Caudate nucleus (tissue), 63 donors: ENCODE measurements at places on chromosomes 2 and 18.

GRCh38 chr2:225889452-225889851 is 489.9 kb downstream of the NYAP2 start:
- DNase-seq, result no peak

GRCh38 chr18:36471393-36471792 is 173.9 kb downstream of the FHOD3 start:
- DNase-seq, result no peak

GRCh38 chr2:17104454-17104853 is 413.8 kb downstream of the RAD51AP2 start:
- DNase-seq, result no peak

DNA sequence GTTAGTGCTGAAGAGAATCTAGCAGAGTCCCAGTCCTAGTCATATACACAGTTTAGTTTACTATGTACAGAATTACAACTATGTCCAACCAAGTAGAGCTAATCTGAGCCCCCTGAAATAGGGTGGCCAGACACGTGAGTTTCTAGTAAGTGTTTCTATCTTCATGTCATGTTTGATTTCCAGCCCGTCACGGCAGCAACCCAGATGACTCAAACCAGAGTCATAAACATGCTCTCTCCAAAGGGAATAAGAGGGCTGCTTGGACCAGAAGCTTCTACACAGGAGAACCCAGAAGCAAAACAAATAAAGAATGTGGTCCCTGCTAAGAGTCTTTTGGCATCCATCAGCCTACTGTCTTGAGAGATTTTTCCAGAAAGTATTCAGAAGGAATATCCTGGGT is 64.9 kb upstream of the WIPF1 start:
- DNase-seq, result no peak

- DNase-seq, result no peak
These were observed 66.8 kb downstream of the GRB14 start for GRCh38 chr2:164554487-164554886.

DNA sequence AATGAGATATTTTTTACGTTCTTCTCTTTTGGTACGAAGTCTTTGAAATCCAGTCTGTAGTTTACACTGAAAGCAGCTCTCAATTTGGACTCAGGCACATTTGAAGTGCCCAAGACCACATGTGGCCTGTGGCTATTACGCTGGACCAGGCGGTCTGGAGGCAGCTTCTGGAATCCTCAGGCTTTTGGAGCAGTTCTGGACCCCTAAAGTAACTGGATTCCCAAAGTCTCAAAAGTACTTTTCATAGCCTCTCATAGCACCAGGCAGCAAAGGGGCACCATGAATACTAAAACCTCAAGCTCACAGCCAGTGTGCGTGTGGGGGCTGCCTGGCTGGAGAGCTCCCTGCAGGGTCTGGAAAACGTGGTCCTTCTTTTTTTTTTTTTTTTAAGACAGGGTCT is 119.0 kb downstream of the SMAD7 start:
- no peak for DNase-seq

DNA sequence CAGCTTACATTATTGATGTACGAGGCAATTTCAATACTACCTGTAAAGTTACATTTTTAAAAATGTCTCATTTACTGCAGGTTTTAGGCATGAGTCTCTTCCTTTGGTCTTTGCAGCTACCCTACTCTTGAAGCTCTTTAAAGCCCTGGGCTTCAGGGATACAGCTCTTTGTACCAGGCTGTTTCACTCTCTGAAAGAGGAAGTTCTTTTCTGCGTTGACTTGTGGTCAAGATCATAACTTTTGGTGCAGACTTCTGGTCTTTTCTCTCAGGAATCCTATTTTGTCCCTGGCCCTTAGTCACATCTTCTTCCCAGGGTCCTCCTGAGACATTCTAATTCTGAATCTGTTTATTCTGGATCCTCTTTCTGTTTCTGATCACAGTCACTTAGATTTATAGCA is 16.6 kb upstream of the HRH4 start:
- no peak for DNase-seq

DNA sequence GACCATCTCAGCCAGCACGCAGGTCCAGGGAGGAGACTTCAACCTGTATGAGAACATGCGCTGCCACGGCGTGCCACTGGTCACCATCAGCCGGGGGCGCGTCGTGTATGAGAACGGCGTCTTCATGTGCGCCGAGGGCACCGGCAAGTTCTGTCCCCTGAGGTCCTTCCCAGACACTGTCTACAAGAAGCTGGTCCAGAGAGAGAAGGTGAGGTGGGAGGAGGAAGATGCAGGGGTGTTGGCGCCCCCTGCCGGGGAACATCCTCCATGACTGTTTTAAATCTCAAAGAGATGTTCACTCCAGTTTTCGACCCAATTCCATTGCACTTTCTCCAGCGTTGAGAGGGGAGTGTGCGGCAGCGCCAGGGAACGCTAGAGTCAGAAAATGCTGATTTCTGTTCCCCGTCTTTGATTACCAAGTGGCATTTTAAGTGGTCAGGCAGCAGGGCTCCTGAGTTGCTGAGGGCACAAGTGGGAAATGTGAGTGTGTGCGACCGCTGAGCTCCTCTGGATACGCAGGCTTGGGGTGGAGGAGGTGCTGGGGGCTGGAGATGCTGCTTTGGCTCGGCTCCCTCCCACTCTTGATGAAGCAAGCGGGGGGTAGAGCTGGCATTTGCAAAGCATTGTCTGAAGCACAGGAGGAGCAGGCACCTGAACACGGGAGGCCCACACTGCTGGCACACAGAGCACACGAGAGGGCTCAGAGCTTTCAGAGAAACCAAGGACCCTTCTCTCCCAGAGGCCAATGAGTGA is 27.7 kb upstream of the MAPRE3 start:
- peak; percentile 54 for DNase-seq

- DNase-seq, result no peak
These were observed 198.1 kb downstream of the PDE1A start for GRCh38 chr2:182228741-182229140.

- DNase-seq, result no peak
These were observed 337.2 kb downstream of the PDE11A start for GRCh38 chr2:177735318-177735803.

DNA sequence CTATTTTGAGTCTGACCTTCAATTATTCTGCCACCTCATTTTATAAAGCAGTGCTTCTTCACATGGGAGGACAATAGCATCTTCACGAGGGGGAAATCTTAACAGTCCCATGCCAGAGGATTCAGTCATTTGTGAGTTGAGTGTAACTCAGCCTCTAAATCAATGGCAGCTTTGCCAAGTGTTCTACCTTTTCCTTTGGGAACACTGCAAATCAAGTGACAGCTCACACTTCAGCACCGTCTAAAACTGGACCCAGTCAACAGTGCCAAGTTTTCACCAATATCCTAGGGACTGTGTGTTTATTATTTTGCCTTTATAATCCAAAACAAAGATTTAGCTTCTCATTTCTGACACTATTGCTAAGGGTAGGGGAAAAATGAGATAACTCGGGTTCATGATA is 133.6 kb downstream of the FIGN start:
- DNase-seq, result no peak

DNA sequence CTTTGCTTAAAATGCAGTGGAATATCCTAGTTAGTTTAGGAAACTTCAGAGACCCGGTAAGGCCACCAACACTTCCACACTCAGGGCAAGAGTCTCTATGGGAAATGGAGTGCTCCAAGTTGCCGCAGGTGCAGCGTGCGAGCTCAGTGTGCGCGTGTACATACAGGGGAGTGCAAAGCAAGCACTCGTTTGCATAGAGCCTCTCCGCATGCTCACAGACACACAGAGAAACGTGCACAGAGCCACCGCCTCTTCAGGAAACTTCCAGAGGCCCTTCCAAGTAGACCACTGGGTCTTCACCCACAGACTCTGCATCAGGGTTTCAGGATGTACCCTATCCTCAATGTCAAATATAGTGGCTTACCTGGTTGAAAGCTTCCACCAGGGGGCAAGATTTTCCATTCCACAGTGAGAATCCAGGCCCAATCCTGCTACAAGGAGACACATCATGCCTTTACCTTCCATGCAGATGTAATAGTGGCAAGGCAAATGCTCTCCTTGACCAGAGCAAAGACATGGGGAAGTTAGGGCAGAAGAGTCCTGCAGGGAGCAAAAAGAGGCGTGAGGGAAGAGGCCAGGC is 513.0 kb upstream of the MYT1L start:
- no peak for DNase-seq

DNA sequence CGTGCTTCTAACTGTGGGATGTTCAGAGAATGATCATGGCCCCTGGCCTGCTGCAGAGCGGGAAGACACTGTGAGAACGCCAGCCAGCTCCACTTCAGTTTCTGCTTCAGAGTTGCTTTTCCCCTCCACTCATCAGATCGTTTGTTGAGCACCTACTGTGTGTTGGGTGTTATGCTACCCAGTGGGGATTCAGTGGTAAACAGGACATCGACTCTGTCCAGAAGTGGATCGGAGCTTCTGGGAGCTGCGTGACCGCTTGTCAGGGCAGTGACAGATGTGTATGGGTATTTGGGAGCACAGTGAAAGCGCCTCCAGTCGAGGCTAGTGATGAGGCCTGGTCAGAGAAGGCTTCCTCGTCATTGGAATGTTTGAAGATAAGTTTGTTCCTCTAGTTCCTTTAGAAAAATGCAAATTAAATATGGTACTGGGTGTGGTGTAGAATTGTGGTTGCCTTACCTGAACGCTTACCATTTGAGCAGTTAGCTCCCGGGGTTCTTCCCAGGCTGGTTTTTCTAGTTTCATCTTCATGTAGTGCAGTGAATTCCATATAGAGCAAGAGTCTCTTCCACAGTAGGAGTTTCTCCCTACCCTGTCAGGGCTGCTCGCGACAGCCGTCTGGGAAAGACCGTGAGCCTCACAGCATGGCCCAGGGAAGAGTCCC is 2.8 kb downstream of the RAB12 start:
- DNase-seq, result no peak

DNA sequence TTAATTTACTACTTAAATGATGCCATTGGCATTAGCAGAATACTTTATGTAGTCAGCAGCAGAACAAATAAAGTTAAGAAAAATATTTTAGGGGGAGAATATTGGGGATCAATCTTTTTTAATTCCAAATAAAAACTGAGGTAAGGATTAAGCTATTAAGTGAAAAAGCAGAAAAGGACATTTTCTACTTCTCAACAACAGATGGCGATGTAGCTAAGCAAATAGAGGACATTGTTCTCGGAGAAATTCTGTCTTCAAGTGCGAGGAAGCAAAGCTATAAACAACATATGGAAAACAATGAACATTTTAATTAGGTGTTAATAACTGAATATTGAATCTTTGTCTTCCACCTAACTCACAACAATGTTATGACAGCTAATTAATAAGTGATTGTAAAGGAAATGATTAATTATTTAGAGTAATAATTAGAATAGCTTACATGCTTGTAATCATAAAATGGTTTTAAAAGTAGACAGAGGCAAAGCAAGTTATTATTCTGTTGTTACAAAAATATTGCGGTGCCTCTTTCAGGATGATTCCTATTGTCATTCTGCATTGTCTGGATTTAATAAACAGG is 32.9 kb upstream of the CCDC93 start:
- DNase-seq, result no peak

GRCh38 chr2:96866986-96867755 is 2.7 kb downstream of the SEMA4C start:
- DNase-seq, result no peak

GRCh38 chr2:88857951-88858411 is 166.5 kb downstream of the RPIA start:
- DNase-seq, result no peak

GRCh38 chr2:188089901-188090300 is 201.8 kb upstream of the GULP1 start:
- no peak for DNase-seq

DNA sequence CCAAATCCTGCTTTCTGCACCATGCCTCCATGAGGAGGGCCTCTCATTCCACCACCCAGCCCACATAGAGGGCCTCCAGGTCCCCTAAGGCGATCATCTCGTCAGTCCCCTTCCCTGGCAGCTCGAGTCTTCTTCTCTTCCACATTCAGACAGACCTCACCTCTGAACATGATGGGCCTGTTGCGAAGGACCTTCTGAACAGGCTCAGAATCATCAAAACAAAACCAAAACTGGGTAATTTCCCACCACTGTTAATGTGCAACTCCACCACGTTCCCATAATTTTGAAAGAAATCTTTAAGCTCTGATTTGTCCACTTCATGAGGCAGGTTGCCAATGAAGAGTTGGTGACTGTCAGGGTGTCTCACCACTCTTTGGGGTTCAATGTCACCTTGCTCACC is 20.4 kb downstream of the ZRANB3 start:
- no peak for DNase-seq

DNA sequence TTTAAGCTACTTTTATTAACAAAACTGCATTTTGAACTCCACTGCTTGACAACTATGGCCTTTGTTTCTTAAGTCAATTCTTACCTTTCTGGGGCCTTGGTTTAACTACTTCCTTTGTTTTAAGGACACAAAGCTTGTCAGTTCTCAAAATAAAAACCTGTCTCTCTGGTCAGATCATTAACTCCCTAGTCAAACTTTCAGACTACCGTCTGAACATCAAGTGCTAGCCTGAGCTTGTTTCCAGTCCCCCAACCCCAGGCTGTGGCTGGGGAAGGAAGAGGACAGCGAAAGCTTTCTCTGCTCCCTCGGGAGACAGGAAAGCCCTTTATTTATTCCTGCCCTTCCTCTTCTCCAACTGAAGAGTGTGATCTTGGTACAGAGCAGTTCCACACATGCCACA is 1.7 kb downstream of the SH3YL1 start:
- DNase-seq, result no peak

DNA sequence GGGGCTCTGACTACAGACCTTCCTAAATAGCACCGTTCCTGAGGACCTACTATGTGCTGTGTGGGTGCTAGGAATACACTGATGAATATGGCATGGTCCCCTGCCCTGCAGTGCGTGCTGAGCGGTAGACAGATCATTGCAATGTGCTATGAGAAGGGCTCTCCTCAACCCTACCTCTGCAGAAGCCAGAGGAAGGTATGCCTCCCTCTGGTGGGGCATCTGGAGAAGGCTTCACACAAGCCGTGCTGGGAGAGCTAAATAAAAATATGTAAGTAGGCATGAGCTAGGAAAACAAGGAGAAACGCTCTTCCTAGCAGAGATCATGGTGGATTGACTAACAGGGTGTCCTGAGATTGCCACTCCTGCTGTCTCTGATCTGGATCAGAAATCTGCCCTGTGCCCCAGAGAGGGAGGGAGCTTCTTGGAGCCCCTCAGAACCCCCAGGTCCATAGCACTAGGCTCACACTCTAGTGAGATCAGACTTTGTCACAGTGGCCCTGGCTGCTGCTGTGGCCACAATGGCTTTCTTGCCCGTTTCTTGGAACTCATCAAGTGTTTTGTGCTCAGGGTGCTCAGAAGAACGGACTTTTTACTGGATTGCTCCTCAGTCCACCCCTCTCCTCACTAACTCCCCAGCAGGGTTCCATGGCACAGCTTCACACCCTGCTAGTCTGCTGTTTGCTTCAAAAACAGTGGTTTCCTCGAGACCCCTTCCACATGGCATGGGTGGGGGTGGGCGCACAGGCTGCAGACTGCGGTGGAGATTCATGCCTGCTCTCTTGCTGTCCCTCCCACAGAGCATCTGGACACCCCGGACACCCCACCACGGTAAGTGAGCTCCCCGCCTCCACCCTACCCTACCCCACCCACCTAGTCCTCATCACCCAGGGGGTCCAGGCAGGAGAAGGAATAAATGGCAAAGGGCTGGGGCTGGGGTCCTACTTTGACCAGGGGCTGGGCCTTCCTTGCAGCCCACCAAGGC is 14.2 kb downstream of the SIGLEC15 start:
- no peak for DNase-seq

- DNase-seq, result no peak
These were observed 72.1 kb downstream of the WDSUB1 start for GRCh38 chr2:159214325-159214865.
